Activated naive CD4-positive, alpha-beta T cell (primary cell): ENCODE measurements at places on chromosomes 11 and 22.

- no peak for DNase-seq
Measured at GRCh38 chr22:30033137-30033536, 47.1 kb upstream of the HORMAD2 start.

- no peak for DNase-seq
Measured at GRCh38 chr11:58654908-58655296, 32.4 kb downstream of the CNTF start.

GRCh38 chr22:20316217-20316843, 3.5 kb downstream of the DGCR6L start:
- no peak for DNase-seq

GRCh38 chr22:43014316-43014868, 557 bp downstream of the PACSIN2 start:
- no peak for DNase-seq

DNA sequence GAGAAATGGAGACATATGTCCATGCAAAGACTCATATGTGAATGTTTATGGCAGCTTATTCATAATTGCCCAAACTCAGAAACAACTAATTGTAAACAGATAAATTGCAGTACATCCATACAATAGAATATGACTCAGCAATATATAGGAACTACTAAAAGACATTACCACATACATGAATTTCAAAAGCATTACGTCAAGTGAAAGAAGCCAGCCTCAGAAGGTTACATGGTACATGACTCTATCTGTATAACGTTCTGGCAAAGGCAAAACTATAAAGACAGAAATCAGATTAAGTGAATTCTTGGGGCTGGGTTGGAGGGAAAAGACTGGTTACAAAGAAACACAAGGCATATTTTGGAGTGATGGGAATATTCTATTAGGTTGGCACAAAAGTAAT, 7.2 kb downstream of the KCTD21 start:
- no peak for DNase-seq

DNA sequence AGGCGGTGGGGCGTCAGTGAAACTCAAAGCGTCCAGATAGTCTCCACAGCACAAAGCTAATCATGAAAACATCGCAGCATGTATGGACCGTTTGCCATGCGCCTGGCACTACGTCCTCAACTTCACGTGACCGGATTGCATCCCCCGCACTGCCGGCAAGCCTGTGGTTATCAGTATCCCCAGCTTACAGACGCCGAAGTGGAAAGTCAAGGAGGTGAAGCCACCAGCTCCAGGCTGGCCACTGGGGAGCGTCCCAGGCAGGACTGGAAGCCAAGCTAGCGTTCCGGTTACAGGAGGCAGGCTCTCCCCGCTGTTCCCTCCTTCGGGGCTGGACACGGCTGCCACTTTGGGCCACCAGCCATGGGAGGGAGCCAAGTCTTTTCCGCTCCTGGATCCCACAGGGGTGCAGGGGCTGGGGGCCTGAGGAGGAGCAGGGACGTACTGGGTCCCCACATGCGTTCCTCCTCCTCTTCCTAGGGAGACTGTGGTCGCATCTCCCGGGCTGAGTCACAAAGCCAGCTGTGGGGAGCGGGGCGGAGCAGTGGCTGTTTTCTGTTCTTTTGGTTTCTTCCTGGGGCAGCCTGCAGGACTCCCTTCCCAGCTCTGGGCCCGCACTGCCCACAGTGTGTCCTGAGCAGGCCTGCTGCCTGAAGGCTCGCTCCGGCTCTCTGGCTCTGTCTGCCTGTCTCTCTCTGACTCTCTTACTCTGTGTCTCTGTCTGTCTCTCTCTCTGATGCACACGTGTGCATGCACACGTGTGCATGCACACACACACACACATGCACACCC, 4.3 kb upstream of the OSBPL5 start:
- DNase-seq: no peak
